ENCODE measurements at places on chromosomes 7 and 10.

DNA sequence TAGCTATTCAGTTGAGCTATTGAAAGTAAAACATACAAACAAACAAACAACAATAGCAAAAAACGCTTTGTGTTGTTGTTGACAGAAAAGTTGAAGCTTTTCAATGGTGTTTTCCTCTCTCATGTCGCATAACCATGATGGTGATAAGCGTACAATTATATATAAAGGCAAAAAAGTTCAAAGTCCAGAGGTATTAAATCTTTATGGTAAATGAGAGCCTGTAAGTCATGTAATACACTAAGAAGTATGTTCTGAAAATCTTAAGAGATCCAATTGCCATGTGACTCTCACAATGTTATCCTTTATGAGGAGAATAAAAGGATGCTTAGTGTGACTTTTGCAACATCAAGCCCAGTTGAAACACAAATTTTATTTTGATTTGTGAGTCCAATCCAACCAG lies 93.9 kb downstream of the PPP1R9A start:
- DNase-seq, result no peak

GRCh38 chr10:24288581-24288980 lies 79.6 kb downstream of the KIAA1217 start:
- no peak for DNase-seq

GRCh38 chr10:89685936-89686335 lies 15.5 kb upstream of the KIF20B start:
- DNase-seq, result peak; percentile 27

DNA sequence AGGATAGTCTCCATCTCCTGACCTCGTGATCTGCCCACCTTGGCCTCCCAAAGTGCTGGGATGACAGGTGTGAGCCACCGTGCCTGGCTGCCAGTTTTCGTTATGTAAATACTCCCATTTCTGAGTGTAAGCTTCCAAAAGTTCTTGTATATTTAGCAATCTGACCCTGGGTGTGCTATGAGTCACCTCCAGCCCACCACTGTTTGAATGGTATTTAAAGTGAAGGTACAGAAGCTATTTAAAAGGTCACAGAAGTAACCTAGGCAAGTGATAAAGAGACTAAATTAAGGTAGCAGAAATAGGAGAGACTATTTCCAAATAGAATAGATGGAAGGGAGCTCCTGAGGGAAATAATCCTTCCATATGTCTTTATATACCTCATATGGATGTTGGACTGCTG lies 3.9 kb upstream of the ANKRD7 start:
- DNase-seq, result no peak

GRCh38 chr7:2321020-2321419 lies 6.8 kb upstream of the SNX8 start:
- DNase-seq, result no peak

- DNase-seq, result no peak
Observed at GRCh38 chr10:120372917-120373316, 84.1 kb upstream of the PLPP4 start.

DNA sequence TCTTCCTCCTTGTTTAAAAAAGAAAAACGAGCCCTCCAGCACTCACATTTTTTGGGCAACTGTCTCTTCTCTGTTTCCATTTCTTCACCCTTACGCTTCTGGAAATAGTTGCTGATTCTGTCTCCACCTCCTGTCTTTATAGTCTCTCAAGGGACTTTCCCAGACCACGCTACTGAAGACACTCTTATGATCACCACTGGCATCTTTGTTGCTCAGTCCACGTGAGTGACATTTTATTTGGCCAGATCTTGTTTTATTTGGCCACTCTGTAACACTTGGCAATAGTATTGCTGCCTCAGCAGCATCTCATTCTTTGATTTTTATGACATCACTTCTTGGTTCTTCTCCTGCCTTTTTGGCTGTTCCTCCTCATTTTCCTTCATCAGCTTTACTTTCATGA lies 21.6 kb upstream of the NME8 start:
- DNase-seq, result no peak

DNA sequence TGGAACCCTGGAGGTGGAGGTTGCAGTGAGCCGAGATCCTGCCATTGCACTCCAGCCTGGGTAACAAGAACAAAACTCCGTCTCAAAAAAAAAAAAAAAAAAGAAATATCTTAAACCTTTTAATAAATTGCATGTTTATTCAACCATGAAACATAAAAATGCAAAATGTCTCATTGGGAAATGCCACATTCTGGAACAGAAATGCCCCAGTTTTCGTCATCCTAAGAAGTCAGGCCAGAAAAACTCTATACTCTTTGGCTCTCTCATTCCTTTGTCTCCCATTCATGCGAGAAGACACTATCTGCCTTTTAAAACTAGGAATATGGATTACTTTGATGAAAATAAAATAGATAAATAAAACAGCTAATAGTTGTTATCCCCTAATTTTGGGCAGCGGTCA lies 21.5 kb upstream of the ABLIM1 start:
- DNase-seq, result no peak

DNA sequence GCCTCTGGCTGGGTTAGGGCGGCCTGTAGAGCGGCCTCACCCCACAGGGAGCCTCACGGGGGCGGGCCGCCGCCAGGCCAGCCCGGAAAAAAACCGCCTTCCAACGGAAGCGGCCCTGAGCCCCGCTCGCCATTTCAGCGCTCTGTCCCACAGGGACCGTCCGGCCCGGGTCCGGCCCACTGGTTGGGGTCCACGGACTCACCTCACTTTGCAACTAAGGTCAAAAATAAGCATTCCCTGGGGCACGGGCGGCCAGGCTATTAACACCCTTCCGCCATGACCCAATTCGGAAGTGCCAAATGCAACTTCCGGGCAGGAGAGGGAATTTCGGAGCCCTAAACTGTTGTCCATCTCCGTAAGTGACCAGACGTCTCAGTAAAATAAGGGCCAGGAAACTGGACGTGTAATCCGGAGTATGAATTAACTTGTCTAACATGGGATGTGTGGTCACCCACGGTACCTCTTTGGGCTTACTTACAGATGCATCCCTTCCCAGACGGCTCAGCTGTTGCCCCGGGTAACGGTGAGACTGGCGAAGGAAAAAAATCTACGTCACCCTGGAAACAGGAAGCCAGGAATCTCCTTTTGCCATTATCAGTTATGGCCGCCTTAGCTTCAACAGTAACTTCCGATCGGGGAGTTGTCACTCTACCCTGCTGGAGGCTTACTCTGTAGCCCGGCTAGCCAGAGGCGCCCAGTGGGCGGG lies at the start of gene BBIP1:
BBIP1 (minus strand) TSS at position 538 of the 706 bp plus-strand sequence. CDS start 1,023 bp downstream, outside the sequence.
- DNase-seq, result peak; percentile 99

DNA sequence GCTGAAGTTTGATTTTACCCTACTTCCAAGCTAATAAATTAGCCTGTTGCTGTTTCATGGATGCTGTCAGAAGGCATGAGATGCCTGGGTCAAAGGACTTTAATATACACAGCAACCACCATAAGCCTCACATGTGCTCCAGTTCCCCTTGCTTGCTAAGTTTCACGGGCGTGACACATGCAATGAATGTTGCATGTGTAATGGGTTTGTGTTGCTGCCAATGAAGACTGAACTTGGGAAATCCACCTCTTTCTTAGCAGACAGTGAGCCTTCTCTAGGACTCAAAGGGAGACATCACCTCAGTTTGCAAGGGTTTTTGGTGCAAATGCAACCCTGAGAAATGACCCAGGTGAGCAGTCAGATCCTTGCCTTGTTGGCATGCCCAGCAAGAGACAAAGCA lies 505.5 kb upstream of the PODXL start:
- no peak for DNase-seq

GRCh38 chr10:32189400-32190084 lies 133.3 kb upstream of the KIF5B start:
- DNase-seq, result no peak

DNA sequence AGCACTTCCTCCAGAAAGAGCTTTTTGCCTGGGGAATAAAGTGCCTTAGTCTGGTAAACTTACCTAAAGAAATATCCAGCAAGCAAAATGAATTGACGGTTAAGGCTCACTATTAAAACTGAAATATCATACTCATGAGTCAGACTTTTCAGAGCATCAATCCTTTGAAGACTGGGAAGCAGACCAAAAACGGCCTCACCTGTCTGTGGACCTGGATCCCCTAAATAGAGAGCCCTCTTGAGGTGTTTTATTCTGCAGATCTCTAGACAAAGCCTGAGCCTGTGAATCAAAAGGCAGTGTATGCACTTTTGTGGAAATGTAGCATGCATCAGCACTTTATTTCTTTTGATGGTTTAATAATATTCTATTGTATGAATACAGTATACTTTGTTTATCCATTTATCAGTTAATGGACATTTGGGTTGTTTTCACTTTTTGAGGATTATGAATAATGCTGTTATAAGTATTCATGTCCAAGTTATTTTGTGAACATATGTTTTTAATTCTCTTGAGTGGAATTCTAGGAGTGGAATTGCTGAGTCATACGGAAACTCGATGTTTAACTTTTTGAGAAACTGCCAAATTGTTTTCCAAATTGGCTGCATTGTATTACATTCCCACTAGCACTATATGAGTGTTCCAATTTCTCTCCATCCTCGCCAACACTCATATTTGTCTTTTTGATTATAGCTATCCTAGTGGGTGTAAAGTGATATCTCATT lies 449.0 kb upstream of the IGFBP3 start:
- no peak for DNase-seq

DNA sequence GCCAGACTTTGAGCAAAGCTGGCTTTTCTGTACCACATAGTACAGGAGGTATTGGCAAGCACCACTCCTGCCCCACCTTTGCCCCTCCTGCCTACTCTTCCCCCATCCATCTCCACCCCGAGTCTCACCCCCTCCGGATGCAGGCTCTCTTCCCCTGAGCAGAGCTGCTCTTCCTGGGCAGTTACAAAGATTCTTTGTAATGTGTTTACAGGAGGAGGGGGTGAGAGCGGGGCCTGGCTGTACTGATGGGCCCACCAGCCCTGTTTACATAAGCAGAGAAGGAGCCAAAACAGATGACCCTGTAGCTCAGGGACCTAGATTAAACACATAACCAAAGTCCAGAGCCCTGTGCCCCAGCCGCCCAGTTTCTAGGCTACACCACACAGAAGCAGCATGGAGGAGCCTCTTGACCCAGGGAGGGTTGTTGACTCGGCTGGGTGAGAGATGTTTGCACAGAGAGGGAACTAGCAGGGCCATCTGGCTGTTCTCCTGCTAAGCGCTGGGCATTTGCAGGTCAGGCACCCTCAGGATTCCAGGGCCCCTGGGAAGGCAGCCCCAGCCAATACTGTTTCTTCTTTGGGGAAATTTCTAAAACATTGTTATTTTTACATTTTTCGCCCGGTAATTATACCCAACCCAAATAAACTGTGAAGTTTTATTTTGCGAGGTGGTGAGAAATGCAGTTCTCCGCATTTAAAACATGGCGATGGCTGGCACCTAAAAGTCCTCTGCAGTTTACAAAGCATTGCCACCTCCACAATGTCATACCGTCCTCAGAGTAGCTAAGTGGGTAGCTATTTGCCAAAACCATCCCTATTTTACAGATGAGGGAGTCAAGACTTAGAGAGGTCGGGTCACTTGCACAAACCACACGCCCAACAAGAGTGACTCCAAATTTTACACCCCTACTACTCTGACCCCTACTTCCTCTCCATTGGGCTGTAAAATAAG lies 11.4 kb upstream of the ZKSCAN1 start:
- peak; percentile 23 for DNase-seq

DNA sequence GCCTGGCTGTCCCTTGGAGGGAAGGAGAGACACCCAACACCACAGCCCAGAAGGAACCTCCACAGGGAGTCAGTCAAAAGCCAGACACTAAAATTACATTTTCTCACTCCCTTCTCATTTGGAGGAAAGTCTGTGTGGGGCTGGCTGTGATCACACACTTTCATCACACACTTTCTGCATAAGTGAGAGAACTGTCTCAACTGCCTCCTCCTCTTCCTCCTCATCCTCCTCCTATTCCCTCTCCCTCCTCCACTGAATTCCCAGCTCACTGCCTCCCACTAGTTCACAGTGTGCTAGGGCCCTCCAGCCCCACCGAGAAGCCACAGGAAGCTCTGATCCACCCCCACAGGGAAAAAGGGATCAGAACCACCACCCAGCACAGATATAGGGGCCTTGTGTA lies 91.6 kb downstream of the KCNMA1 start:
- no peak for DNase-seq

GRCh38 chr10:3140280-3140679 lies 32.3 kb downstream of the PITRM1 start:
- no peak for DNase-seq

DNA sequence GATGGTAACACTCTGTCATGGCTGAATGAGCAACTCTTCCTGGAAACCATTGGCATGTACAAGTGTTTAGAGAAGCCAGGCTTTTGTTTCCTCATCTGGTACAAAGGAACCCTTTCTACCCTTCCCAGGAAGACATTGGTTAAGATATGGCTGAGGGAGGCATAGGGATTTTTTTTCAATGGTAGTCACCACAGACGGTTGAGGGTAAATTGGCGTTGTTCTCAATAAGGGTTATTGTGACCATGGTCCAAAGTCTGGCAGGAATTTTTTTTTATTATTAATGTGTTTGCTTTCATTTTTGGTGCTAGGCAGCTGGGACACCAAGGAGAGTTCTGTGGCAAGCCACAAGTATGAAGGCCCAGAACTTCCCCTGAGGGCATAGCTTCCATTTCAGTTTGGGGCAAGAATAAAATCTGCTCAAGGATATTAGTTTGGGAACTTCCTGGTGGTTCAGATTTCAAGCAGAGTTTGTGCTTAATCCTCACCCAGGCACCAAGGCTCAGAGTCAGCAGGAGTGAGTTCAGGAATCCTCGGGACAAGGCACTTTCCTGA lies at the start of gene PLEKHS1:
PLEKHS1 (plus strand) TSS at position 502 of the 552 bp plus-strand sequence. CDS start 3,596 bp downstream, outside the sequence.
- DNase-seq, result no peak

GRCh38 chr10:31383810-31384588 lies 65.0 kb downstream of the ZEB1 start:
- DNase-seq, result no peak

DNA sequence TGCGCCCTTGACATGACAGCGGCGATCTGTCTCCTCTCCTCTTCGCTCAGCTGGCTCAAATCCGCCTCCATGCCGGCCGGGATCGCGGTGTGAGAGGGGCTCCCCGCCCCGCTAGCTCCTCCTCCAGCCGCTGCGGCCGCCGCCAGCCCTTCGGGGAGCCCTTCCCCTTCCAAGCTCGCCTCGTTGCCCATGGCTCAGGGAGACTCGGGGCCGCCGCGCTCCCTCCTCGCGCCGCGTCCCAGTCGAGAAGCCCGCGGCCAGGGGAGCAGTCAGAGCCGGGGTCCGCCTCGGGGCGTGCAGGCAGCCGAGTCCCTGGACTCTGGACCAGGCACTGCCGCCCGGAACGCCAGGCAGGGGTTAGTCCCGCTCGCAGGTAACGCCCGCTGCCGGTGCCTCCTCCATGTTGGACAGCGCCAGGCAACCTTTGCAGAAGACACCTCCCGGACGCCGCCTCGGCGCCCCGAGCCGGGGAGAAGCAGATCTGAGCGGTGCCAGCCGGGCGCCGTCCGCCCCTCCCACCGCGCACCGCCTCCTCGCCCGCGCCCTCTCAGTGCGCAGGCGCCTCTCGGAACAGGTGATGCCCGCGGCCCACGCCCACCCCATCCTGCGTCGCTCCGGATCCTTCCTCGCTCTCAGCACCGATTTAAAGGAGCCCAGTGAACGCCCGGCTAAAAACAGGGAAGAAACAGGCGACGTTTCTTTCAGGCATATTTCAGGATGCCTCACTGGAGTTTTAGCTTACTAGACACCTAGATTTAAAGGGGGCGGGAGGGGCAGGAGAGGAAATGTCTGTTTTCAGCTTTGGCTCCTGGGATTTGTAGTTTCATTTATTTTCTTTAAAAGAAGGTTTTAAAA lies at the start of gene PCLO:
PCLO (minus strand) TSS at position 483 of the 855 bp plus-strand sequence; CDS start at position 191, 292 bp downstream.
- no peak for DNase-seq

GRCh38 chr7:97513326-97513725 lies 218.6 kb upstream of the TAC1 start:
- DNase-seq, result no peak

- no peak for DNase-seq
Observed at GRCh38 chr7:47942132-47942531, 6.1 kb downstream of the PKD1L1 start.

Measured in GDM1 (cell line).